CD14-positive monocyte (primary cell): ENCODE measurements at places on chromosomes 13 and 19.
A peak's percentile ranks its signal among the peaks of the same experiment; 100 is the strongest.

- DNase-seq: no peak
Measured at GRCh38 chr19:18501351-18501750, 20.5 kb downstream of the ELL start.

DNA sequence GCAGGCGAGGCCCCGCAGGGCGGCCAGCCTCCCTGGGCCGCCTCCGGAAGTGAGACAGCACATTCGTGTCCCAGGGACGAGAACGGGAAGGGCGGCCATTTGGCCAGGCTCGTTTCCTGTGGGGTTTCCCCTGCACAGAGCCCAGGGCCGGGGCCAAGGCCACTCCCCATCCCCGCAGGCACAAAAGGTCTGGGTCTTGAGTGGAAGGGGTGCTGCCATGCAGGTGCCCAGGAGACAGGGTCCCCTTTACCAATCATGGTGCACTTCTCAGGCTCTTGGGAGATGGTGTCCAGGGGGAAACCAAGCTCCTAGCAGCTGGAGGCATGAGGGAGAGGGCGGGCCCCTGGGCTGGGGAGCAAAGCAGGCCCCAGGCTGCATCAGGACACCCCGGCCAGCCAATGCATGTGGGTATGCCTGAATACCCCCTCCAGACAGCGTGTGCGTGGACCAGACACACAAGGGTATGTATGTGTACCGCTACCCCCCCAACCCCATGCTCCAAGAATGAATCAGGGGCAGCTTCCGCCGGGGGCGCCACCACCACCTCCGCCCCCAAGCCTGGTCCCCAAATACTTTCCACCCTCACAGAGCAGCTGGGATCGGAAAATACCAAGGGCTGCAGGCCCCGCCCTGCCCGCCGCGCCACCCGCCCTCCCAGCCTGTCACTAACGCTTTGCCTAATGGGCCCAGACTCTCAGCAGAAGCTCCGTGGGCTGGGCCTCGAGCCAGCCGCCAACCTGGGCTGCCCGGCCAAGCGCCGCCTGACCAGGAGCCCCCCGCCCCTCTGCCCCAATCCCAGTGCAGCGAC lies 37.6 kb upstream of the NANOS3 start:
- DNase-seq: peak; percentile 95

- DNase-seq: no peak
Measured at GRCh38 chr19:3722443-3723109, 14.4 kb downstream of the TJP3 start.

DNA sequence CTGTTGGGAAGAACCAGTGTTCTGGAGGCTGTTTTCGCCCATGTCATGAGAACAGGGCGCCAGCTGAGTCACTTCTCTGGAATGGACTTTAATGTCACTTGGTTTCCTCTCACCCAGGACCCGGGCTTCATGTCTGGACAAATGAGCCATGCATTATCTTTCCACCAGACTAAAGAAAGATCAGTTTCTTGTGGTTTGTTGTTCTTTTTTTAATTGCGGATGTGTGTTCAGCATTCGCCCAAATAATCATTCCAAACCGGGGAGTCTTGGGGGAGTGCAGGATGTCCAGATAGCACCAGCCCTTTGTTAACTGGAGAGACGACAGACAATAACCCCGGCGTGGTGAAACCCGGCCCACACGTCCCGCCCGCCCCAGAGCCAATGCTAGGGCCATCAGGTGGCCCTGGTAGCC lies 102.5 kb downstream of the COL4A2 start:
- no peak for DNase-seq

- peak; percentile 24 for DNase-seq
Measured at GRCh38 chr19:44050740-44051649, 841 bp upstream of the ZNF223 start.

DNA sequence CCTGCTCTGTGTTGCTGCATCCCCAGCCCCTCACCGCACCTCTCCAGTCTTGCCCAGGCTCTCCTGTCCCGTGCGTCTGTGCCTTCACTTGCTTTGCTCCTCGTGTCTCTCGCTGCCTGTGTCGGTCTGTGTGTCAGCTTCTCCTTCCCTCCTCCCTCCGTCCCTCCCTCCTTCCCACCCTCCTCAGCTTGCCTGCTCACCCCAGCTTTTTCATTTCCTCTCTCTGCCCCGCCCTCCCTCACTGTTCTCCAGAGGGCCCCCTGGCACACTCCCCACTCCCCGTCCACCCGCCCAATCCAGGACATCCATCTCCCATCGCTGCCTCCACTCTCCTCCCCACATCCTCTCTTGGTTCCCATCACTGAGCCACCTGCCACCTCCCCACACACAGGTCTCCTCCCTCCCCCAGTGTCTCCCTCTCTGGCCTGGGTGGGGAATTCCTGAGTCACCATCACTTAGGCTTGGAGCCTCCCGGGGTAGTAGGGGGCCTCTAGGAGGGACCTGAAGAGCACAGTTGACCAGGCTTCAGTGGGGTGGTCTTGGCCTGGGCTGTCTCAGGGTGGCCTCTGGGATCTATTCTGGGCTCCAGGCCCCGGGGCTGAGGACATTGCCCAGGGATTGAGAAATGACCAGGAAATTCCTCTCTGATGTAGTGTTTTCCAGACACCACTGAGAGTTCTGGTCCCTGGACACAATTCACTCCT lies at the start of gene PTGIR:
PTGIR (minus strand) TSS at position 132 of the 704 bp plus-strand sequence. CDS start 864 bp downstream, outside the sequence.
- peak; percentile 78 for DNase-seq

GRCh38 chr13:62356977-62357376 lies 941.3 kb upstream of the PCDH20 start:
- DNase-seq: no peak

GRCh38 chr13:29991343-29991742 lies 140.9 kb upstream of the UBL3 start:
- DNase-seq: no peak

GRCh38 chr13:63843766-63844699 lies 2428.4 kb upstream of the PCDH20 start:
- no peak for DNase-seq

DNA sequence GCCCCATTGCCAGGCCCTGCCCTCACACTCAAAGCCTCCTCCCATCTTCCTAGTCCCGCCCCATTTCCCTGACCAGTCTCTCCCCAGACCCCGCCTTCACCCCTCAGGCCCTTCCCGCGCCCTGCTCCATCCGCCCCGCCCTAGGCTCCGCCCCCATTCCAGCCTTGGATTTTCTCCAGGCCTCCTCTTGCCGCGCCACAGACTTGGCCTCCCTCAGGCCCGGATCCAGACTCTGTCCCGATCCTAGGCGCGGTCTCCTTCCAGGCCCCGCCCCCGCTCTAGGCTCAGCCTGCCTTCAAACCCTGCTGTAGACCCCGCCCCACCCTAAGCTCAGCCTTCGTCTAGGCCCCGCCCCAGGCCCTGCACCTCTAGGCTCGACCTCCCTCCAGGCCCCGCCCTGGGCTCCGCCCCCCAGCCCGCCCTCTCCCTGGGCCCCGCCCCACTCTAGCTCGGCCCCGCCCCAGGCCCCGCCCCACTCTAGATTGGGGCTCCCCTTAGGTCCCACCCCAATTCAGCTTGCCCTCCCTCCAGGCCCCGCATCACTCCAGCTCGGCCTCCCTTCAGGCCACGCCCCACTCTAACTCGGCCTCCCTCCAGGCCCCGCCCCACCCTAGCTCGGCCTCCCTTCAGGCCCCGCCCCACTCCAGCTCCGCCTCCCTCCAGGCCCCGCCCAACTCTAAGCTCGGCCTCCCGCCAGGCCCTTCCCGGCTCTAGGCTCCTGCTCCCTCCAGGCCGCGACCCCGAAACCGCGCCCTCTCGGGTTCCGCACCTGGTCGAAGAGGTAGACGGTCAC lies 18.5 kb downstream of the LMTK3 start:
- peak; percentile 95 for DNase-seq

- DNase-seq: no peak
Measured at GRCh38 chr19:39553082-39553652, 13.2 kb upstream of the EID2 start.

DNA sequence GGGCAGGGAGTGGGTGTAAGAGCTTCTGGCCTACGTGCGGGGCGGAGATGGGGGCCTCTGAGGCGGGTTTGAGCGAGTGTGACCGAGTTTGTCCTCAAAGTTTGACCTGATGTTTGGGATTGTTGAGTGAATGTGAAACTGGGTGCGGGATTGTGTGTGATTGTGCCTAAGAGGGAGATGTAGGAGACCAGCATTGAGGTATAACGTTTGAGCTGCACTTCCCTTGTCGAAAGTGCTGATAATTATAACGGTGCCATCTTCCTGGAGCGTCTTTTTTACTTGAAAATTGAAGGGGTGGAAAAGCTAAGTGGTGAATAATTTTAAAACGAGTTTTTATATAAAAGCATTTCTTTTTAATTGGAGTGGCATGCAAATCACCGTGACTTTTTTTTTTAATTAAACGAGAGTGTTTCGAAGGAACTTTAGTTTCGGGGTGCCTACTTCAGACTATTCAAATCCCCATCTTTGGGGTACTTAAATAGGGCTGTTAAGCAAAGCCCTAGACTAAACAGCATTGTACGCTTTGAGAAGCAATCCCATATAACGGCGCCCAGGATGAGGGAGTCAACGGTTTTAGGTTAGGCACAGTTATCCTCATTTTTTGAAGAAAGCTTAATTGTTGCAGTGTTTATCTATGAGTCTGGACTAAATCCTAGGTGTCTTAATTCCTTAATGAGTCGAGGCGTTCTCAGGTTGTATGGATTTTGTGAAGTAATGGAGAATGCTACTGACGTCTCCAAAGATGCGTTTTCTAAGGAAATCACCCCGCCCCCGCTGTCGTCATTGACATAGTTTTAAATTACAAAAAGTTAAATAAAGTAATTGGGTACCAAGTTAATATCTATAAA lies 594 bp downstream of the ZNF146 start:
- DNase-seq: no peak

DNA sequence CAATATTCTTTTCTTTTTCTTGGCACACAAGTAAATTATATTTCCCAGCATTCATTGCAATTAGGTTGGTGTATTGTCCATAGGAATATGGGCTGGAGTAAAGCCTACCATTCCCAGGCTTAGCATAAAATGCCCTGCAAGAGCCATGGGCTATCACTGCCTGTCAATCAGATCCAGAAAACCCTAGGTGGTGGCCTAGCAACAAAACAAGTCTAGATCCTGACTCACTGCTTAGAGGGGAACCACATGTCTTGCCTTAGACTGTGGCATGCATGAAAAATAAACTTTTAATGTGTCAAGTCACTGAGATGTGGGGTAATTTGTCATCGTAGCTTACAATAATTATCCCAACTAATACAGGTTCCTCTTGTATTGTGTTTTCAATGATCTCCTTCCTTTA lies 16.2 kb downstream of the SOX21 start:
- no peak for DNase-seq

- no peak for DNase-seq
Measured at GRCh38 chr13:66314911-66315310, 915.2 kb downstream of the PCDH9 start.

GRCh38 chr19:55344444-55344843 lies 4.8 kb downstream of the KMT5C start:
- no peak for DNase-seq

GRCh38 chr13:101383595-101383994 lies 32.7 kb downstream of the NALCN start:
- DNase-seq: no peak

DNA sequence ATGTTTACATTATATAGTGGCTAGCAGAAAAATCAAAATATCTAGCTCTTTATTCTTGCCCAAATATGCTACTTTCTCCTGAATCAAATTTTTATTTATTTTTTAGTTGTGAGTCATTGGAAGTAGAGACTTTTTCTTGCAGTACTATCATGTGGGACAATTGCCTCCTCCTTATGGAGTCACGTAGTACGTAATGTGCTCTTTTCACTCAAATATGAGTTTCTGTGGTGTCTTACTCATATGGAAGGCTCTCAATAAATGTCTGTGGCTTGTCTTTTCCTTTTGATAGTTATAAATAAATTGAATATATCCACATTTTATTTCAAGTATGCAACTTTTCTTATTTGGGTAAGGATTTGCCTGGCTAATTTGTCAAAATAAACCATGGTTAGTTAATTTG lies 1411.0 kb upstream of the SLC10A2 start:
- no peak for DNase-seq

DNA sequence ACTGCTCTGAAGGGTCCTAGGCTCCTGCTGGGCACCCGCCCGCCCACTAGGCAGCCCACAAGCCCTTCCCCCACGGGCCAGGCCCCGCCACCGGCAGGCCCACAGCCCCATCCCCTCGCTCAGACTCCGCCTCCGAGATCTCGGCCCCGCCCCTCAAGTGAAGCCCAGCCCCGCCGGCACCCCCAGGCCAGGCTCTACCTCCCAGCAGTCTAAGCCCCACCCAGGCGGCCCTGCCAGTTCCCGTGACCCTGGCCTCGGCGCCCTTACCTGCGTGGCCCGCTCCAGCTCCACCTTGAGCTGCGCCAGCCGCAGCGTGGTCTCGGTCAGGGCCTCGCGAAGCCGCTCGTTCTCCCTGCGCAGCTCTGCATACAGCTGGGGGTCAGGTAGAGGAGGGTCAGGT lies 16.3 kb downstream of the EPS8L1 start:
- DNase-seq: no peak

- DNase-seq: no peak
Measured at GRCh38 chr19:372306-372890, 27.8 kb upstream of the MIER2 start.

- DNase-seq: no peak
Measured at GRCh38 chr19:5489551-5489950, 34.3 kb downstream of the ZNRF4 start.

GRCh38 chr13:79749984-79750551 lies 269.1 kb downstream of the NDFIP2 start:
- DNase-seq: no peak

DNA sequence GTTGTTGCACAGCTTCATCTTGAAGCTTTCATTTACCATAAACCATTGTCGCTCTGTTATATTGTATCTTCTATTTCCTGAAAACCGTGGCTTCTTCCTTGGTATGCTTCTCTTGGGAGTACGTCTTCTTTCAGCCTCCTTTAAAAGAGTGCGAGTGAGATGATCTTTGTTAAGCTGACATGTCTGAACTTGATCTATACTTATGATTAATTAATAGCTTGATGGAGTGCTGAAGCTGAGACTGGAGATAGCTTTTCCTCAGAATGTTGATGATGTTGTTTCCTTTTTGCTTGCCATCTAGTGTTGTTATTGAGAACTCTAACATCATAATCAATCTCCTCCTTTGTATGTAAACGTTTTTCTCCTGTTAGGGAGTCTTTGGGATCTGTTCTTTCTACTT lies 529.3 kb upstream of the SPRY2 start:
- no peak for DNase-seq

GRCh38 chr13:75901501-75901900 lies 265.4 kb downstream of the LMO7 start:
- DNase-seq: no peak

- no peak for DNase-seq
Measured at GRCh38 chr19:40264314-40265054, 20.7 kb downstream of the AKT2 start.

DNA sequence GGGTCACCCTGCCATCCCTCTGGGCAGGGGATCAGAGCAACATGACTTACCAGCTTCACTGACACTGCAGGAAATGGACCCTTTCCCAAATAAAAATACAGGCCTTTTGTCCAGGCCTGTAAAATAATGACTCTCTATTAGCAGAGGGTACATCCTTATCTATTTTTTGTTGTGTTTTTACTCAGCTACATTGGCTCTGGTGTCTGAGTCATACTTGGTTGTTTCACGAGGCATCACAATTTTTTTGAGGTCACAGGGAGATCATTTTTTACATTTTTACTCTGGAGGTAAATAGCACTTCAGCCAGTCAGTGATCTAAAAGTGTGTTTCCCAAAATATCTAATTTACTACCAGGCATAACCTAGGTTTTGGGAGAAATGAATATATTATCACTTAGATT lies 6.9 kb upstream of the HTR2A start:
- DNase-seq: no peak
